ENCODE measurements at places on chromosomes 3 and 15.

DNA sequence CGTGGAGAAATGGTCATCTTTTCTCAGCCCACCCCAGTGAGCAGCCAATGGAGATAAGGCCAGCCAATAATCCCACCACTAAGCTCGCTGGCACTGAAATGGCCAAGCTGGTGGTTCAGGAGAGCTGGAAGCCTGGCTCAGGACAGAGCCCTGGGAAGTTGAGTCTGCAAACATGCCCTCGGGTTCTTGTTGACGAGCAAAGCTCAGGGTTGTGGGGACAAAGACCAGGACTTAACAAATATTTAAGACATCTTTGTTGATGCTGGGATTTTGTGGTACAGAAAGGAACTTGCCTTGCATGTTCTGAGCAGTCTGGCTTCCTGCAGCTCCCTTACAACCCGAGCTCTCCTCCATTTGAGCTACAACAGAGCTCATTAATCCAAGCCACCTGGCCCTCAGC is 4.4 kb downstream of the FAH start:
- no peak for DNase-seq

DNA sequence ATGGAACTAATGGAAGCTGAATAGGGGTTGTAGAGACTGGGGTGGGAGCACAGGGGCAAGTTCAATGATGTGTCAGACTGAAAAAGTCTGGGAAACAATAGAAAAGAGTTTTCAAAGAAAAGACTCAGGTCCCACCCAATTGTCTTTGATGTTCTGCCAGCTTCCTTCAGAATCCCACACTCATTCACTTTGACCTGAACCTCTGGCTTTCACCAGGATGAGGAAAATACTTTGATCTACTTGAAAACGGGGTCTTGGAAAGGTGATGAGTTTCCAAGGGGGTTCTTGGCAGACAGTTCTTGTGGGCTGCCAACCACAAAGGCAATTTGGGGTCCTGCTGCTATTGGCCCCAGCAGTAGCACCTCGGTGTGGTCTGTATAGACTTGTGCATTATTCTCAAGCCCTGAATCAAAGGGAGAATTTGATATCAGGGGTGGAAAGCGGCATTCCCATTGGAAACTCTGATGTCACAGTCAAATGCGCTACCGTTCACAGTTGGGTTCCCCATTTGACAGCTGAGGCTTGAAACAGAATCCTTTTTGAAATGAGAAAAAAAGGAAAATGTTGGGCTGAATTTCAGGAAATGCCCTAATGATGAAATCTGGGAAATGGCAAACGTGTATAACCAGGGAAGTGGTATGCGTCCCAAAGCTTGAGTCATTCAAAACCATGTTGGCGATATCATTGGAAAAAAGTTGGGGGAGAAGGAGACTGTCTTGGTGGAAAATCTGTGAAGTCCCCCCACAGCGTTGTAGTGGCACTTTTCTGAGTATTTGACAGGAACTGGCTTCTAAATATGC is 229.2 kb upstream of the LRTM1 start:
- no peak for DNase-seq

DNA sequence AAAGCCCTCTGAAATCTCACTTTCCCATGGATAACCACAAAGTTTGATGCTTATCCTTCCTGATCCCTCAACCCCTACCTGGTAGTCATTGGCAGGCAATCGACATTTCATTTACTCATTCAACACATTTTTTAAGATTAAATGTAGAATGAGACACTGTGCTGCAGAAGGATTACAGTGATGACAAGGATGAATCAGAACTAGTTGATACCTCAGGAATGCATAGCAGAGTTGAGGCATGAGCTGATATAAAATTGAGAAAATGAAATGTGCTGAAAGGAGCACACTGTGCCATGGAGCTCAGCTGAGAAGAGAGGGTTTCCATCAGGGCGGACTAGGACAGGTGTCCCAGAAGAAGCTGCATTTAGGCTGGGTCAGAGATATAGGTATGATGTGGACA is 48.9 kb upstream of the ACTL6A start:
- no peak for DNase-seq

- no peak for DNase-seq
Measured at GRCh38 chr3:111593666-111594065, 1.5 kb downstream of the ZBED2 start.

GRCh38 chr15:58699769-58700168 is 49.7 kb downstream of the ADAM10 start:
- DNase-seq: no peak

- no peak for DNase-seq
Measured at GRCh38 chr15:36591536-36592411, 12.3 kb downstream of the CDIN1 start.

- DNase-seq: no peak
Measured at GRCh38 chr15:65982627-65983322, 113.5 kb downstream of the RAB11A start.

GRCh38 chr3:177208223-177208622 is 10.9 kb upstream of the TBL1XR1 start:
- DNase-seq: no peak

- DNase-seq: peak; percentile 57
Measured at GRCh38 chr15:85280203-85280602, 100.2 kb upstream of the AKAP13 start.

- no peak for DNase-seq
Measured at GRCh38 chr15:40870716-40871115, 3.3 kb downstream of the RHOV start.

- no peak for DNase-seq
Measured at GRCh38 chr3:43766672-43767465, 76.1 kb downstream of the ABHD5 start.

GRCh38 chr3:46242120-46242519 is at the start of gene CCR3:
Gene CCR3, plus strand, starts transcription at chr3:46242460. Its CDS starts 22,699 bp downstream, at chr3:46265159.
- no peak for DNase-seq

- DNase-seq: no peak
Measured at GRCh38 chr3:151707216-151707615, 26.5 kb upstream of the AADACL2 start.

GRCh38 chr3:184176377-184177330 is 2.0 kb downstream of the AP2M1 start:
- DNase-seq: no peak

GRCh38 chr3:174710612-174711011 is 148.5 kb upstream of the NAALADL2 start:
- DNase-seq: no peak

- no peak for DNase-seq
Measured at GRCh38 chr15:77545058-77545457, 87.7 kb downstream of the LINGO1 start.

DNA sequence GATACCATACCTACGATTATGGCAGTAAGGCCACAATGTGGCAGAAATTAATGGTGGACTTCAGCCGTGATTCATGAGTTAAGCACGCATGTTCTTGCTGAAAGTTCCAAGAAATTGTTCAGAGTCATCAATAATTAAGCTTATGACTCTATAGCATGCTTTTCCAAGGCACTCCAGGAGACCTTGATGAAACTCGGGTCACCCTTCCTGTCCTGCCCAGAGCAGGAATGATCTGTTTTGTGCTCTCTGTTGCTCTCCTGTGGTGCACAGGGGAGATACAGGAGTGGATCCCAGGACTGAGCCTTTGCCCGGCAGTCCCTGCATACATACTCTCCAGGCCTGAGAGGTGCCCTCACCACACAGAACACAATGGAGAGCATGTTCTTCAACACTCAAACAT is 141.6 kb upstream of the SLC2A2 start:
- no peak for DNase-seq

DNA sequence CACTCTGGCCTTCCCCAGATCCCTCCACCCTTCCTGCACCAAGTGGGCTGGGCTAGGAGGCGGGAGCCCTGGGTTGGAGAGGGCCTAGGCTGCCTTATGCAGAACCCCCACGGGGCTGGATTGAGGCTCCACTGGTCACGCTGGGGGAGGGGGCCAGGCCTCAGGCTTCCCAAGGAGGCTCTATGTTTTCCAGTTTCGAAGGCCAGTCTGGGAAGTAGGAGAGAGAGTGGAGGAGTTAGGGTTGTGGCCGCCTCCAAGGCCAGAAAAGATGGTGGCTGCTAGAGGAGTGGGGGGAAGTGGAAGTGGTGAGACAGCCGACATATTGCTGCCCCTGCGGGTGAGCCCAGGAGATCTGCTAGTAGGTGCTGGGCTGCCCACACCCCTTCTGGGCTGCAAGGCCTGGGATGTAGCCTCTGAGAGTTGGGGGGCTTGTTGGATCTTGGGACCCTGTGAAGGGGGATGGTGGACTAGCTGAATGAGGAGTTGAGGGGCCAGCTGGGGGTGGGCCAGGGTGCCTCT is 1.2 kb downstream of the GNAI2 start:
- peak; percentile 45 for DNase-seq

- DNase-seq: no peak
Measured at GRCh38 chr3:37494216-37494615, 319.8 kb upstream of the LRRFIP2 start.

DNA sequence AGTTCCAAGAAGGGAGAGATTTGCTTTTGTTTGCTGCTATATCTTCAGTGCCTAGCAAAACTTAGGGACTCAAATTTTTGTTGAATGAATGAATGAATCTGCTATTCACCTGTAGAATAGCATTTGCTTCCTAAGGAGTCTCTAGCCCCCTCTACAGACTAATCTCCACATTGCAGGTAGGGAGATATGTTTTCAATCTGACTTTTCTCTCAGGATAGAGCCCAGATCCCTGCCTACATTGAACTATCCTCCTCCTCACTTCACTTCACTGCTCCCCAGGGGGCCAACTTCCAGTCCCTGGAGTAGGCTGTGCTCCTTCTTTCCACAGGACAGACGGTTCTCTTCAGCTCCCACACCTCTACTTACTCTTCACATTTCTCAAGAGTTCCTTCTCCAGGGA is 81.9 kb upstream of the PTX3 start:
- peak; percentile 13 for DNase-seq

- DNase-seq: no peak
Measured at GRCh38 chr3:140762746-140763145, 84.9 kb downstream of the TRIM42 start.
